Erythroblast (primary cell): ENCODE measurements at places on chromosomes 3 and 15.

GRCh38 chr15:90885432-90886290 is 1.4 kb downstream of the FES start:
- DNase-seq = peak; percentile 92

DNA sequence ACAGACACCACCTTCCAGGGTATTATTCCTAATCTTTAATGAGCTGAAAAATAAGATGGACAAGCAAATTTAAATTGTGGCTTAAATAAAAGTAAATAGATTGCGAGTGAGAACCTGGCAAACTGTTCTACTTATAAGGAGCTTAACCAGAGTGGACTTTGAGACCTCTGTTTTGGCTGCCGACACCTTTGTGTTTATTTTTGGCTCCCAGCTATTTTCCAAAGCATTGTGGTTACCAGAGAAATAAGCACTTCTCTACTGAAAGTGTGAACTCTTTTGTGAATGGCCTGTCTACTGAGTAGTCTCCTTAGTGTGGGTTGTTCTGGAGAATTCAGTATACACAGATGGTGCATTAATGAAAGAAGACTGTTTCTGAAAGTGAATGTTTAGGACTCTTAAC is 109.4 kb downstream of the ATP8B4 start:
- DNase-seq = no peak

GRCh38 chr3:141109751-141110150 is 58.6 kb downstream of the SPSB4 start:
- DNase-seq = no peak

DNA sequence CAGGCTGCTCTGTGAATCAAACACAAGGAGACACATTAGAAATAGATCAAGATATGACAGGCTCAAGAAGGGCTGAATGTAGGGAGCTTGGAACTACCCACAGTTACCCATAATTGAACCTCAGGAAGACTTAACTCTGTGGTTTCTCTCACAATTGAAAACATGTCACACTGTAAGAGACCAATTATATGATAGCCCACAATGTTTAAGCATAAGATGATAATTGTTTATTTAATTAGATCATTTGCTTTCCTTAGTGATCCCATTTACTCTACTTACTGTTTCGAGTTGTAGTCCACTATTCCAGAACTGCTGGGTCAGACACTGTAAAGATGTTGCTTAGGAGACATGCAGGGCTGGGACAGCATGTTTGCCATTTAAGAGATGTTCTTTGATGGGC is 201.3 kb upstream of the RARB start:
- no peak for DNase-seq

DNA sequence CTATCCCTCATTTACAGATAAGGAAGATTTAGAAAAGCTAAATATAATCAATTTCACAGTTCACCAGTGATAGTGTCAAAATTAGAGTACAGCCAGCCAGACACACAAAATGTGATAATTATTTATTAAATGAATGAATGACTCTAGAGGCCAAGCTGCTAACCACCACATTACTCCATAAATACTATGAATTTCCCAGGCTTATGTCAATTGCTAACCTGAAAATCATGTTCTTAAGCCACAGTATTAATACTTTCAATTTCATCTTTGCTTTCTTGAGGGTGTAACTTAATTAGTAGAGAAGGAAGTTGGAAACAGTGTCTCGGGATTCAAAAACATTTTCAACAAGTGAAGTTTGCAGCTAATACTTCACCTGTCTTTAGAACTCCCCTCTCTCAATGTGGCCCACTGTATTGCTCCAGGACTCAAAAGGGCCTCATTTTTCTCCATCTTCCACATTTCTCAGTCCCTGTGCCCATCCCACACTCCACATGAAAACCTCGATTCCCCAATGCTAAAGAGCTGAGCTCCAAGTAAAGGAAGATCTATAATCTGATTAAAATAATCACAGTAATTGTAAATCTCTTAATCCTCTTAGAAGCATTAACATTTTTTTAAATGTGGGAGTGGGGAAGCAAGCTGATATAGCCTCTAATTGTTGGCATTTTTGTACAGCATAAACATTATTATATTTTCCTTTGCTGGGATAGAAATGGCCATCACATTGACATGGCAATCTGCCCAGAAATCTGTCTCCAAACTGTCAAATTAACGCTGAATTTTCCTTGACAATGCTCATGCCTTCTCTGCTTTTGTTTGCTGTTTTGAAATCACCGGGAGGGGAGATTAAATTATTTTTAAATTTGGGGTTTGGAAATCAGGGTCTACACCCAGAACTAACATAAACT is 765.1 kb downstream of the ROBO1 start:
- DNase-seq = no peak

DNA sequence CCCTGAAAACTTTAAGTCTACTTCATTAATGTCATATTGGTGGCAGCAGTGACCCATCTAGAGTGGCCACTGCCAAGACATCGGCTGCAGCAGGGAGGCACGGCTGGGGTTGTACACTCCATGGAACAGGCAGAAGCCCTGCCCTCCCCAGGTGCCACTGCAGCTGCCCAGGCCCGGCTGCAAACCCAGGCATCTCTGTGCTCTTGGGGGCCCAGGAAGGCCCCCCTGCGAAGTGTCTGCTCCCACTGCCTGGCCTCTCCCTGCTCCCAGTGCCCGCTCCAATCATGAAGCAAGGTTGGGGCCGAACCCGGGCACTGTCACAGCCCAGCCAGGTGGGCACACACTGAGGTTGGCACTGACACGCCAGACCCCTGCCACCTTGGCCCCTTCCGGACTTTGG is 12.1 kb upstream of the RPL14 start:
- no peak for DNase-seq

DNA sequence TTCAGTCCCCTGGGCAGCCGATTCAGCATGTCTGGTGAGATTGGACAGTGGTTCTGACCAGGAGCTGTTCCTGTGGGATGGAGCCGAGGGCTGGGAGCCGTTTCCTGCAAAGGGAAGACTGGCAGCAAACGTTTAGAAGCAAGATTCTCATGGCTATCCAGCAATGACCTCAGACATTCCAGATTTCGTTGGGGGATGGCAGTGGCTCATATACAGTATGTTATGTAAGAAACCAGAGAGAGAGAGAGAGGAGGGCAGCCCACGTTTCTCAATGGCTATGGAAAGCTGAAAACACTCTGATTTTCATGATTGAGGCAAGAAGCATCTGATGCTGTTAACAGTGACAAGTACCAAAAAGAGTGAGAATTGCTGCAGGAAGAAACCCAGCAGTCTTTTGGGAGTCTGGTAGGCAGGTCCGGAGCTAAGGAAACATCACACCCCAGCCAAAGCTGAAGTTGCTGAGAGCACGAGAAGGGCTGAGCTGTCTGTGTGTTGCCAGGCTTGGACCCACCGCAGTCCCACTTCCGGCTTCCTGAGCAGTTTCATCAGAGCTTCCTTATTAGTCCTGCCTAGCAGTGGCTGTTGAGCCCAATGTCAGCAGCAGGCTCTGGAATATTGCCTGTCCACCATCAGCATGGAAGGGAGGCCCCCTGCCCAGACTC is 25.6 kb upstream of the VPS8 start:
- DNase-seq = no peak

DNA sequence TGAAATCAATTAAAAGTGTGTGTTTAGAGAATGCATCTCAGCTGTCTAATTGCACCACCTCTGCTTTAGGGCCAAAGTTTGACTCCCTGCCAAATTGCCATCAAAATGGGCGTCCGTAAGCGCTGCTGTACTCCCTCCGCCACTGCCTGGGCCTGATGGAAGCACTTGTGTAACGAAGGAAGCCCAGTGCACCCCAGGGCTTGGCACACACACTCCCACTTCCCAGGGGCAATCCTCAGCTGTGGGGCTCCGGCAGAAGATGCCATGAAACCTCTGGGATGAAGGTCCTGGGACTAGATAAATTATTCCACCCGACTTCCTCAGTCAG is 137.8 kb downstream of the RORA start:
- no peak for DNase-seq

GRCh38 chr3:136390574-136390973 is 140.4 kb downstream of the PCCB start:
- no peak for DNase-seq

GRCh38 chr3:153029350-153029749 is 132.7 kb upstream of the RAP2B start:
- DNase-seq = peak; percentile 78

- no peak for DNase-seq
Observed at GRCh38 chr3:101825904-101826445, 23.3 kb upstream of the NFKBIZ start.

DNA sequence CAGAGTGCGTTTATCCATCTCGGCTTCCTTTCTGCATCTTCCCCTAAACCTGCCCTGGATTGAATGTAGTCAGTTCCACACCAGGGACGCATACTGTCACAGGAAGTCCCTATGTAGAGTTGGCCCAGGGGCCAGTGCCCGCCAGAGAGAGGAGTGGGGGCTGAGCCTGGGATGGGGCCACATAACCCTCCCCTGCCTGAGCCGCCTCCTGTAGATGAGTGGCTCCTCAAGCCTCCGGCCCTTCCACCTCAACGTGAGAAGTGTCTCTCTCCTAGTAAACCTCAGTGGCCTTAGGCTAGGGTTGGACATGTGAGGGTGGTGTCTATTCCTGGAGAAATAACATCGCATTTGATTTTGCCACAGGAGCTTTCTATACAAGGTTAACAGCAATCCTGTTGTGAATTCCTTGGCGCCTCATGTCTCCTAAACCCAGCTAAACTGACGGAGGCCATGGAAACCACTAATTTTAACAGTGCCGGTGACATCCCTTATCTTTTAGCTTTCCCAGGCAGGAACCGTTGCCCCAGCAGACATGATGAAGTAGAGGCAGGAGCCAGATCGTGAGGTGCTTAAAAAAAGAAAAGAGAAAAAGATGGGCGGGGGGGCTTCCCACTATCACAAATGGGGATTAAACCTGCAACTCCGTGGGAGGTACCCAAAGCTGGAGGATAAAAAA is 171.1 kb downstream of the CHDH start:
- DNase-seq = no peak

DNA sequence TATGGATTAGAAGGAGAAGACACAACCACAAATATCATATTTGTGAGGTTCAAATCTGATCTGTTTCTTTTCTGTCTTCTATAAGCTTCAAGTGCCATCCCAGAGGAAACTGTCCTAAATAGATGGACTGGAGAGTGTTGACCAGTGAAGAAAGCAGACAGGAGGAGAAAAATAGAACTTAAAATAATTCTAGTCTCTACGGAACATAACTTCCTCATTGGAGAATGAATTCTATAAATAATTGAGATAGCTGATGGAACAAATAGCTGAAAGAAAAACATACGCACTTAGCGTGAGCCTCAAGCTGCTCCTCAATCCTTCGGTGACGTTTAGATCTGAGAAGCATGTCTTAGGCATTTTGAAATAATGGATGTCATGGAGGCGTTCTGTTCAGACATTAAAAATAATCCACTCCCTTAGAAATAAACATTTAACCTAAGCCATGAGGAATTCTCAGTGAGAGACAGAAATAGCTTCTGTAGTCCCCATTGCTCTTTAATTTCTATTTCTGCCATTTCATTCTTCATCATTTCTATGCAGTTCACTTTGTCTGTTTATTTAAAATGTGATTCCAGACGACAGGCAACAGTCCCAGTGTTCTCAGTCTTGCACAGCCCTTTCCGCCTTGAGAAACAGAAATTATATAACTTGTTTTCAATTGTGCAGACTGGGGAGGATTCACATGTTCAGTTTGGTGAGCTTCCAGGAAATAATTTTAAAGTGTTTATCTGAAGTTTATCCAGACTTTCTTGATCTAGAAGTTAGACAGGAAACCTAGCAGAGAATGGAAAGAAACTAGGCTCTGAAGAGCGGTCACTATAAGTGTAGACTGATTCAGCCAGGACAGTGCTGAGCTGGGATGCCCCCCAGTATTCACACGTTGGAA is 97.3 kb downstream of the NR1D2 start:
- no peak for DNase-seq

DNA sequence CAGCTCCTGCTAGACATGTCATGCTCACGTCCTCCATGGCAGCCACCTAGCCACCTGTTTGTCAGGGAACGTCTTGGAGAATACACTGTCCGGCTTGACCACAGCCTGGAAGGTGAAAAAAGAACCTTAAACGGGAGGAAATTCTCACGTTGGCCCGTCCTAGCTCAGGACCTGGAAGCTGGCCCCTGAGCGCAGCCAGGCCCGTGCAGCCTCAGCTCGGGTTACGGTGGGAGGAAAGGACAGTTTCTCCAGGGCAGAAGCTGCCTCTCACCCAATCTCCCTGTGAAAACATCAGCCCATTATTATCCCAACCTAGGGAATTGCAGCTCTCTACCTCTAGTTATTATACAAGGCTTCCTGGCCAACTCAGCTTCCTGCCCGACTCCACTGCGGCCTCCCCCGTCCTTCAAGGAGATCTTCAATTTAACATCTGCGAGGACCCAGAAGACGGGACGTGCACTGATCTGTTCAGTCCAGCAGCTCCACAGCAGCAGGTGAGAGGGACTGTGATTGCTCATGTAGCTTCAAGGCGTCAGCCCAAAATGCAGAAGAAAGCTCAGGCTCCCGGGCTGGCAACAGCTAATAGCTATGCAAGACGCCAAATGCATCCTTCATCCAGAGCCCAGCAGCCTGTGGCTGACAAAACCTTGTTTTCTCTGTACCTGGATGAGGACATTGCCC is 84.7 kb downstream of the ADAMTS17 start:
- no peak for DNase-seq

DNA sequence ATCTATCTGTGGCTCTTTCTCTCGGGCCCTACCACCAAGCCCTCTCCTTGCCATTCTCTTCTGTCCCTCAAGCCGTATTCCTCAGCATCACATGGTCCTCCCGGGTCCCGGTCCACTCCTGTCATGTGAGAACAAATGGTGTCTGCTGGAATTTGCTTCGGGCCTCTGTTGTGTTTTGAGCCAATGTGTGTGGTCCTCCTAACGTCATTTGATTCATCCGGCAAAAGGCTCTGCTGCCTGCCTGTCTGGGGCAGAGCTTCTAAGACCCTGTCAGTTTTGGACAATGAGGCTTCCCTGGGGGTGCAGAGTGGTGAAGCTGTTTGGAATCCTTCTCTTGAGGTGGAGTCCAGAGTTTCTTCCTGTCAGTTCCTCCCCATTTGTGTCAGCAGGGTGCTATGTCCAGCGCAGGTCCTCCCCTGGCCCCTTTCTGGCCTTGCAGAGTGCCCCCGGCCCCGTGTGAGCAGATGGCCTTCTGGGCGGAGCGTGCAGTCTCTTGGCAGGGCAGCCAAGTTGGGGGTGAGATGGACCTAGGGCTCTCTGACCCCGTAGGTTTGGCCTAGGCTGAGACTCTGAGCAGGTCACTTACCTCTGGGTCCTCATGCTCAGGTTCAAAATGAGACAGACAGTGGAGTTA is 93.6 kb downstream of the APBA2 start:
- DNase-seq = no peak

DNA sequence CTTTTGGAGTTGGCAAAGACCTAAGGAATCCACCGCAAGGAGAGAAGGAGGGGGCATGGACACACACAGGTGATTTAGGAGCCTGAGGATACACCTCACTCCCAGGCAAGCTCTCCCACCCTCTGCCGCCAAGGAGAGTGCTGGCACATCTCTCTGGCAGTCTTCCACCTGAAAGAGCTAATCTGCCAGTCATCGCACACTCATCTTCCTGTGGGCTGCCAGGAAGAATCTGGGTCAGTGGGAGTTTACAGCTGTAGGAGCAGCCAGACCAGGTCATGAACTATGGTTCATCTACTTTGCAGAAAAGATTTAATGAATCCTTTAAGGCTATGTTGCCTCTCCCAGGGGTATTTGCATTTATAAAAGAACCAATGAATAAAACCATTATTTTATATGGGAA is 170.6 kb upstream of the TSC22D2 start:
- no peak for DNase-seq

GRCh38 chr3:99118381-99118780 is 216.9 kb upstream of the DCBLD2 start:
- no peak for DNase-seq
